ENCODE measurements at places on chromosomes 2 and 18.

DNA sequence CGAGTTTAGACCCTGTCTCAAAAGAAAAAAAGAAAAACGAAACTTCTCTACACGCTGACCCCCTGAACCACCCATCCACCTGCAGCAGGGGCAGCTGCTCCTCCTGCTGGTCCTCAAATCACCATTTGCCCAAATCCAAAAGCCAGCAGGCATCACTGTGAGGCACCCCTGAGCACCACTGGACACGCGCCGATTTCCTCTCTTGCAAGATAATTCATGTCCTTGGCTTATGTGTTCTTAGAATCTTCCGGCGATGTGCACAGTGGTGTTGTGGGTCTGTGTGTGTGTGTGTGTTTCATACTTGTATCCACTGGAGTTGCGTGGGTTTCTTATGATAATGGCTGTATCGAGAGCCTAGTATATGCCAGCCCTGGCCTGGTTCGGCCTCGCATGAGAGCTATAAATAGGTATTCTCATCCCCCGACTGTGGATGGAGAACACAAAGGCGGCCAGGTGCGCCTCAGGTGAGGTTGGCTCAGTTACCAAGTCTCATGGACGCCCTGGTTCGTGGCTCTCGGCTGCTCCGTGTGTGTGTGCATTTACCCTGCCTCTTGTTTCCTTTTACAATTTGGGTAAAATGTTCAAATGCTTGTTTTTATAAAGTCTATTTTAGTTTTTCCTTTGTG lies 235.5 kb downstream of the HDAC4 start:
- DNase-seq: no peak

DNA sequence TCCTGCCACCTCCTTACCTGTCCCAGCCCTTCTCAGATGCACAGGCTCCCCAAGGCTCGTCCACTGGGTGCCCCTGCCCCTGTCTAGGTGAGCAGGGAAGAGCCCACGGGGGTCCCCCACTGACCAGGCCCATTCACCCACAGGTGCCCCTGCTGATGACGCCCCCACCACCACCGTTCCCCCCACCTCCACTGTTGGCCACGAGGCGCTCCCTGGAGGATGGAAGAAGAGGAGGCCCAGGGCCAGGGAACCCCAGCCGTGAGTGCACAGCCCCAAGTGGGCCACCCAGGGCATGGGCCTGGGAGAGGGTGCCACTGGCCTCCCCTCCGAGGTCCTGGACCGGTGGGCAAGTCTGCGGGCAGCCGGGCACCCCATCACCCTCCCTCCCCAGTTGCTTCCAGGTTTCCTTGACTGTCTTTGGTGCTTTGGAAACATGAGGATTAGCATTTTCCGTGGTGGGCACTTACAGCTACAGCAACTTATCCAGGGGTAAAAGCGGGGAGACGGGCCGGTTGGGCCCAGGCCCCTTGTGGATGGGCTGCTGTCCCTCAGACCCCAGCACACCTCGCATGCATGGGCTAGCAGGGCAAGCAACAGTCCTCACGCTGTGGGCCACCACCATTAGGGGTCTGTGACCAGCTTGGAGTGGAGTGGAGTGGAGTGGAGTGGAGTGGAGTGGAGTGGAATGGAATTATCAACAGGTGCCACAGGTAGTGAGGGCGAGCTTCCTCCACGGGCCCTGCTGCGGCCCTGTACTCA lies 13.2 kb upstream of the KLHL30 start:
- no peak for DNase-seq

- DNase-seq: no peak
These were observed 1941.2 kb upstream of the CELF4 start for GRCh38 chr18:39506581-39507330.

DNA sequence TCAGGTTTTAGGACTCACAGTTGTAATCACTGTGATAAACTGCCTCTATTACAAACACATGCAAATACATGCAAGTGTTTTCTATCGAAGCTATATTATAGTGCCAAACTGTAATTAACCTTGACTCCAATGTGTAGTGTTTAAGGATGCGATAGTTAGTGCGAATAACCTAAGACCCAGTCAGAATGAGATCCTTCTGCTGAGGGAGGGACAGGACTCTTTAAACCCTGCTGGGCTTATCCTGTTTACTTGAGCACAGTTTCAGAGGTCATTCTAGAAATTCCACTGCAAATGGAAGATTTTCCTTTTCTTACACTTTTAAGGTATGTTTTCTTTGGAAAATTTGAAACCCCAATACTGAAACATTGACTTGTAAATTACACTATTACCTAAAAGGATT lies 68.2 kb downstream of the CALCRL start:
- no peak for DNase-seq

DNA sequence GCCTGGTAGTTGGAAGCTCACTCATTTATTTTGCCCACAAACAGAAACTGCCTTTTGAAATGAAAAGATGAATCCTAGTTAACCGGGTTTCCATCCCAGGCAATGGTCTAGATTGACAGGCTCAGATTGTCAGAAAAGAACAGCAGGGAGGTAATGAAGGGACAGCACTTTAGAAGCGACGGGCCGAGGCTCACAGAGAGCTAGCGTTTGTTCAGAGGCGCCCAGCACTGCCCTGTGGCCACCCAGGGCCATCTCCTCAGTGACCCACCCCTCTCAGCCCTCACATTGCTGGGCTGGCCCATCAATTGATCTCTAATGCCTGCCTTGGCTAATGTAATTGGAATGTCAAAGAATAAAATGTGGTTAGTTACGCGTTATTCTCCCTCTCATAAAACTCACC lies 304.8 kb downstream of the CDCA7 start:
- DNase-seq: no peak

- no peak for DNase-seq
These were observed 243.6 kb upstream of the SLC39A10 start for GRCh38 chr2:195413422-195413821.

- no peak for DNase-seq
These were observed 29.5 kb upstream of the ALMS1 start for GRCh38 chr2:73356097-73356496.

DNA sequence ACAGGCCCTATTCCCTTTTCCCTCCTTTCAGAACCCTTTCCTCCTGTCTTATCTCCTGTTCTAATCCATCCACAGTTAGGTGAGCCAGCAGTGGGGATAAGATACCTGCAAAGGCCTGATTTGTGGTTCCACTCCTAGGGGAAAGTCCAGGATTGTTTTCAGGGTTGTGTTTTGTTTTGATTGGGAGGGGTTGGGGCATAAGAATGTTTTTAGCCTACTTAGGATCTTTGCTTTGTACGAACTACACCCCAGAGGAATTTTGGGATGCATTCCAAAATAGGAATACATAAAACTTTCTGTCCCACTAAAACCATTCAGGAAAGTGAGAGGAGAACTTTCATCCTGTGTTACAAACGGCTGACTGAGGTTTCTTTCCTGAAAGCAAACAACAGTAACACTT lies 150.8 kb upstream of the PGAP1 start:
- DNase-seq: no peak

GRCh38 chr2:209277444-209277843 lies 146.4 kb upstream of the MAP2 start:
- no peak for DNase-seq

- no peak for DNase-seq
These were observed 70.2 kb downstream of the TPGS2 start for GRCh38 chr18:36758623-36759022.

DNA sequence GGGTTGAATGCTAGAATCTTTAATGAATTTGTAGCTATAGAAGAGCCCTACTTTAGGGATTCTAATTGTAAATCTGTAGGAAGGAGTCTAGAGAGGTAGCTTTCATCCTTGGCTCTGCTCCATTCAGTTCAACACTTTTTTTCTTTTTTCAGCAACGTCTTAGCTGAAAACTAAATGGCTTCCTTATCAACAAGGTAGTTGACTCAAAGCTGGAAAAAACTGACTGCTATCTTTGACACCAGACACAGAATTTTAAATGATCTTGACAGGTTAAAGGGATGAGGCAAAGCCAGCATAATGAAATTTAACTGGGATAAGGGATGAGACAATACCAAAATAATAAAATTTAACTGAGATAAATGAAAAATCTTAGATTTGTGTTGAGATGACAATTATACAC lies 54.9 kb downstream of the TMEFF2 start:
- no peak for DNase-seq

DNA sequence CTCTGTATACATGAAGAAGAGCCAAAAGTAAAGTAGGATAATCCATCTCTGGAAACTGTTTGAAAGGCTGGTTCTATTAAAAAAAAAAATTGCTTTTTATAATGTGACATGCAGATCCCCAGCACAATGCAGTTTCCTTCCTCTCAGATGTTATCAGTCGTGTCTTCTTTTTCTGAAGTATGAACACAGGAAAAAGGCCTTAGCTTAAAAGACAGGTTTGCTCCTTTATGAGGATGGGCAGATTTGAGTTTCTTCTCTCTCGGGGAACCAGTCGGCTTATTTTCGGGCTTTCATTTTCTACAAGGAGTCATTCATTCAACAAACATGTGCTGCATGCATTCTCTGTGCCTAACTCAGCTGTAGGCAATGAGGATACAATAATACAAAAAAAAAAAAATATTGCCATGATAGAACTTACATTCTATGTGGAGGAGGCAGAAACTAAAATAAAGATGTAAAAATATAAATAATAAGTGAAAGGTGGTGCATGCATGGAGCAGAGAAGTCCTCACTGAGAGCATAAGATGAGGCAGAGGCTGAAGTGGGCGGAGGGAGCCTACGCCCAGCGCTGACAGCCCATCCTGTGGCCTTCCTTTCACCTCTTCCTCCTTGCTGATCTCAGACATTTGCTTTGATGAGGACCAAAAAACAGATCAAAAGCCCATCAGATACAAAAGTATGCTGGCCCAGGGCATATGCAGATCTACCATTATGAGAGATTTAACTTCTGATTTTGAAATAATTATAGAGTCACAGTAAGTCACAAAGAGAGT lies at the start of gene CD226:
CD226 (minus strand) TSS at position 513 of the 773 bp plus-strand sequence; CDS start at position 46, 467 bp downstream.
- peak; percentile 71 for DNase-seq

DNA sequence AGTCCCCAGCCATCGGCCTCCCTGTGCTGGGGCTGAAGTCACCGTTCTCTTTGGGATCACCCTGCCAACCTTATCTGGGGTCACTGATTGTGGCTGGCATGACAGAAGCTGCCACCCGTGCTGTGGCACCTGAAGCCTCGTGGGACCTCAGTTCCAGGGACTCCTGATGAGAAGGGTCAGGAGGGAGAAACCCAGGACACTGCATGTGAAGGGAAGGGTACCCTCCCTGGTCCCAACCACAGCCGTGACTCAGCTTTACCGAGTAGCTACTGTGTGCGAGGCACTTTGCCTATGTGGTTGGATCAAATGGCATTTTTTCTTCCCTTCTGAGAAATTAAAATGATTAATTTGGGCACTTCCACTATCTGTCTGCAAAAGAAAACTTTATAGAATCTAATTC lies 64.4 kb downstream of the SP110 start:
- no peak for DNase-seq

DNA sequence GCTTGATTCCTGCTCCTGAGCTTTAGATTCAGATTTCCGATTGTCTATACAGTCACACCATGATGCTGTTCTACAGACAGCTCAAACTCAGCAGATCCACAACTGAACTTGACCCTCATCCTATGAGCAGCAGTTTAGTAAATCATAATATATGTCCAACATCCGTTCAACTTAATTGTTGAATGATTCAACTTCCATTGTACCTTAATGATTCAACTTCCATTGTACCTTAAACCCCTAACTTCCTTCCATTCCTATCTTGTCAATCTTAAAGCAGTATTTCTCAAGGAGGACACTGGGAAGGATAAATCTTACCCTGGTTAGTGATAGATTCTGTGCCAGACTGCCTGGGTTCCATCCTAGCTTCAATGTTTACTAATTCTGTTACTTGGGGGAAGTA lies 60.1 kb downstream of the PIGN start:
- no peak for DNase-seq

DNA sequence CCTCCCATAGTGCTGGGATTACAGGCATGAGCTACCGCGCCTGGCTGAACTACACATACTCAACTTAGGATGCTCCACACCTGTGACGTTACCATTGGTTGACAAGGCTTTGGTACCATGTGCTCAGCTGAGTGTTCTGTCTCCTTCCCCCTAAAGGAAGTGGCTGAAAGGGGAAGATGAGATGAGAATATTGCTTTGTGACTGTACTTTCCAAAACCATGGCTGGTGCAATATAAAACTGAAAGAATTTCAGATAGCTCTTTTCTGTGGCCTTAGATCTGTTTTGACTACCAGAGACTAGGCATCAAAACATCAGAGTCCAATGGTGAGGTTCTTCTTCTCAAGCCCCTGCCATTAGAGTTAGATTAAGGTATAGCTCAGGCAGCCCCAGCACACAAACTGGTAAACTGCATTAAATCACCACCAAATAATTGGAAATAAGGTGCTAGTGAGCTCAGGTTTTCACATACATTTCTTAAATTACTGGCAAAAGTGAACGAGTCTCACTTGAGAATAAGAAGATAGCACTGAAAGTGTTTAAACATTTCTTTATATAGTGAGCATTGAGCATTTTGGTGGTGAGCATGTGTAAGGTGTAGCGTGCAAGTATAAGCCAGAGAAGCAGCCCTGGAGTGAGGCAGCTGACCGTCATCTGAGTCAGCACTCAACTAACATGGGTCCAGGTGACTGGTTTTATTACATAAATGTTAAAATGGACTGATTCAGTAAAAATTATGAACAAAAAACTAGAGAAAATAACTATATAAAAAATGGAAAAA lies 113.5 kb upstream of the FZD5 start:
- DNase-seq: no peak

GRCh38 chr2:157444641-157445040 lies 752 bp upstream of the CYTIP start:
- DNase-seq: peak; percentile 58

GRCh38 chr2:17830053-17831034 lies 14.1 kb downstream of the MSGN1 start:
- peak; percentile 22 for DNase-seq

DNA sequence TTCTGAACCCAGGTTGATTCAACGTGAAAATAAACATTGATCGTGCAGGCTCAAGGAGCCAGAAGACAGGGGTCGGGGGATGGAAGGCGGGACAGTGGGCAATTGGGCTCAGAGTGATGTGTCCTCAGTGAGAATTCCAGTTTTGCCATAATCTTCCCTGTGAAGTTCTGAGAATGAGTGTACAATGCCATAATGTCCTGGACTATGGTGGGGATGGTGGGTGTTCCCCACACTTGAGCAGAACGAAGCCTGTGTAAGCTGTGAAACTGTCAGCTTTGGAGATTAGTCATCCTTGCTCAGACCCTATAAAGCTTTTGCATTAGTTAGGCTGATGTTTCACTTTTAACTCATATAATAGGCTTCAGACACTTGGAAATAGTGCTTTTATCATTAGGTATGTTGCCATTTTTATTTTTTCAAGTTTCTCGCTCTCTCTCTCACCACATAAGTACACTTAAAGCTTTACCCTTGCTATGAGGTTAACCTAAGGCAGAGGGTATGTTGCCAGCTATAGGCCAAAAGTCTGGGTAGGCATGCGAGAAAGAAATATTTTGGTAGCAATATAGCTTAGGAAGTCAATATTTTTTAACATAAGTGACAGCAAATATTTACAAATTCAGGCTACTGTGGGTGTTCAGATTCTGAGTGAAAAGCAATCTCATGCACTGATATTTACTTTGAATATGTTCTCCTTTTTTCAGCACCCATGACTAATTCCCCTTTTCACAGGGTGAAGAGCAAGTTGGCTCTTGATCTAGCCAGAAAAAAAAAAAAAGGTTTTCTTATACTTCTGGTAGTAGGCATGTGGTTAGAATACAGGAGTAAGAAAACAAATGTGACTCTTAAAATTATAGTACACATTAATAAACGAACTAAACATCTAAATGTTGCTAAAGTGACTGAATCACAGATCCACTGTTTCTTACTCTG lies 47.2 kb downstream of the CDC42EP3 start:
- peak; percentile 57 for DNase-seq
